Thyroid gland (tissue), 4 donors: ENCODE measurements at places on chromosomes 3 and 15. TPM values are rescaled to one million over a fixed set of nuclear protein-coding genes. Genes with fewer than 3 reads are reported as not detected.

ITIH1 gene
- not detected for total RNA-seq

DISP2 gene
- 5.9 TPM for total RNA-seq

CCDC80 gene
- 100 TPM for total RNA-seq

ADCY5 gene
- total RNA-seq = 2.7 TPM

SYNPR gene
- not detected for total RNA-seq

DUOXA2 gene
- 32.5 TPM for total RNA-seq

CPLX3 gene
- total RNA-seq = not detected

ACAP2 gene
- 61.7 TPM for total RNA-seq

CACNA2D2 gene
- total RNA-seq = 3.1 TPM

MAP6D1 gene
- not detected for total RNA-seq

- H3K4me1 ChIP-seq = peaks cover 23% of the 10 kb centered on the region
- DNase-seq = no peak
- no peaks in the 10 kb centered on the region for H3K27me3 ChIP-seq
These were observed 3.3 kb upstream of the IDH2 start for GRCh38 chr15:90105521-90105920.

DNA sequence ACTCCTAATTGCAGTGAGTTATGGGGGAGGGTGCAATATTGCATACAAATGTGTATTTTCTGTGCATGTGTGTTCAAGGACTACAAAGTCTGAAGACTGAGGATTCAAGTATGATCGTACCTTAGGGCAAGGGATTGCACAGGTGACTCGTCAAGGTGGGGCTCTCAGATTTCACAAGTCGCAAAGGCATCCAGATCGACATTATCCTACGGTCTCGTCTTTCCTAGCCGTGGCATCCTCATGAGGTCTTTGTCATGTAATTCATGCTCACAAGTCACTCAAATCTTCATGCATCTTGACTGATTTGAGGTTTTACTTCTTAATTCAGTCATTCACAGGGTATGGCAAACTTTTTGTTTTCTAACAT is 191.4 kb upstream of the HES1 start:
- H3K4me1 ChIP-seq = no peaks in the 10 kb centered on the region
- H3K36me3 ChIP-seq = no peaks in the 10 kb centered on the region
- DNase-seq = no peak
- H3K27ac ChIP-seq = no peak overlapping the region
- H3K4me3 ChIP-seq = no peak overlapping the region

- peaks cover 66% of the 10 kb centered on the region for H3K4me1 ChIP-seq
- DNase-seq = no peak
- H3K36me3 ChIP-seq = no peaks in the 10 kb centered on the region
- H3K4me3 ChIP-seq = no peak overlapping the region
- H3K27me3 ChIP-seq = no peaks in the 10 kb centered on the region
These were observed 10.3 kb downstream of the CTNNB1 start for GRCh38 chr3:41209646-41210045.

GRCh38 chr3:56616478-56617006 is 59.6 kb downstream of the CCDC66 start:
- H3K36me3 ChIP-seq = peaks cover 17% of the 10 kb centered on the region
- no peaks in the 10 kb centered on the region for H3K27me3 ChIP-seq

DNA sequence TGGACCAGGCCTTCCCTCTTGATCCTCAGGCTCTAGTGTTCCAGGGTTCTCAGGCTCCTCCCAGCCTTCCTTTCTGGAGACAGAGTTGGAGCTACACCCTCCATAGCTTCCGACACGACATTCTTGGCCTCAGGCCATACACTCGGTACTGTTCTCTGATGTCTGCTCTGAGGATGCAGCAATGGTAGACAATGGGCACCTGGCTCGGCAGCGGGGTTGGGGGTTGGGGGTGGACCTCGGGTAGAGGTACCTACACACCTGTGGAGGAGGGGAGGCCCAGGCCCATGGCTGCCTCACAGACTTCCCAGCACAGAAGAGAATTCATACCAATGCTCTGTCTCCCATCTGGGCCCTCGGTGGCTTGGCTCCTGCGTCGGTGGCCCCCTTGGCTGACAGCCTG is 21.4 kb downstream of the CCDC13 start:
- H3K4me3 ChIP-seq = no peak overlapping the region
- H3K4me1 ChIP-seq = peaks cover 64% of the 10 kb centered on the region
- H3K27ac ChIP-seq = peak overlapping the region; percentile 98
- H3K27me3 ChIP-seq = no peaks in the 10 kb centered on the region
- no peaks in the 10 kb centered on the region for H3K36me3 ChIP-seq
- peak; percentile 57 for DNase-seq

DNA sequence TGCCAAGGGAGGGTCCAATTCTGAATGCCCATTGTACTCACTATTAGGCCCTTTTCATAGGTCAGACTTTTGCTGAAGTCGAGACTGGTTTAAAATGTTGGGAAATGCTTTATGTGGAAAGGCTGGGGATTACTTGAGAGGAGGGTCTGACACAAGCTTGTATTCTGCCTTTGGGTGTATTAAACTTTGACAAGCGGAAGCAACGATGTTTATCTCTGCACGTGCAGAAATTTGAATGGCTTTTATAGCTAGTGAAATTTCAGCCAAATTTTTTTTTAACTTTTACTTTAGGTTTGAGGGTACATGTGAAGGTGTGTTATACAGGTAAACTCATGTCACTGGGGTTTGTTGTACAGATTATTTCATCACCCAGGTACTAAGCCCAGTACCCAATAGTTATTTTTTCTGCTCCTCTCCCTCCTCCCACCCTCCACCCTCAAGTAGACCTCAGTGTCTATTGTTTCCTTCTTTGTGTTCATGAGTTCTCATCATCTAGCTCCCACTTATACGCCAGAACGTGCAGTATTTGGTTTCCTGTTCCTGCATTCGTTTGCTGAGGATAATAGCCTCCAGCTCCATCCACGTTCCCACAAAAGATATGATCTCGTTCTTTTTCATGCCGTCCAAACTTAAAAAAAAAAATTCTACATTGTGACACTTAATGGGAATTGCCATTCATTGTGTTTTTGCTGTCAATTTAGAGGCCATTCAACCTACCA is 223.0 kb upstream of the BHLHE40 start:
- H3K27ac ChIP-seq = no peak overlapping the region
- peaks cover 63% of the 10 kb centered on the region for H3K4me1 ChIP-seq
- no peaks in the 10 kb centered on the region for H3K27me3 ChIP-seq
- H3K36me3 ChIP-seq = no peaks in the 10 kb centered on the region

GRCh38 chr3:54079314-54079713 is 43.0 kb upstream of the CACNA2D3 start:
- no peaks in the 10 kb centered on the region for H3K36me3 ChIP-seq
- no peak overlapping the region for H3K4me3 ChIP-seq
- H3K27me3 ChIP-seq = no peaks in the 10 kb centered on the region
- H3K4me1 ChIP-seq = no peaks in the 10 kb centered on the region
- H3K27ac ChIP-seq = no peak overlapping the region

DNA sequence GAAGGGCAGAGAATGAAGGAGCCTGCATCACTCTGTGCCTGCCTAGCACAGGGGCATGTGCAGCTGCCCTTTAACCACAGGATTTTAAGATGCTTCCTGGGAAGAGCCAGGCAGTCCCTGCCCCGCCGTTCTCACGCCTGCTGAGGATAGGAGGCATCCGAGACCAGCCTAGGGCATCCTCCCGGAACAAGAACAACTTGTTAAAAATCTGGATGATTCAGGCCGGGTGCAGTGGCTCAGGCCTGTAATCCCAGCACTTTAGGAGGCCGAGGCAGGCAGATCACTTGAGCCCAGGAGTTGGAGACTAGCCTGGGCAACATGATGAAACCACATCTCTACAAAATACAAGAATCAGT is 15.2 kb downstream of the NRROS start:
- H3K36me3 ChIP-seq = no peaks in the 10 kb centered on the region
- no peak for DNase-seq
- H3K27ac ChIP-seq = no peak overlapping the region
- peaks cover 9% of the 10 kb centered on the region for H3K4me1 ChIP-seq

- no peaks in the 10 kb centered on the region for H3K36me3 ChIP-seq
- no peaks in the 10 kb centered on the region for H3K27me3 ChIP-seq
- peaks cover 29% of the 10 kb centered on the region for H3K4me1 ChIP-seq
- DNase-seq = peak; percentile 59
- H3K4me3 ChIP-seq = no peak overlapping the region
- H3K27ac ChIP-seq = peak overlapping the region; percentile 48
These were observed 12.1 kb downstream of the B3GNT5 start for GRCh38 chr3:183265157-183265642.

GRCh38 chr15:69885173-69885955 is 212.4 kb downstream of the TLE3 start:
- H3K4me1 ChIP-seq = peaks cover 9% of the 10 kb centered on the region
- no peak overlapping the region for H3K27ac ChIP-seq
- no peaks in the 10 kb centered on the region for H3K27me3 ChIP-seq

GRCh38 chr3:13783476-13783875 is 96.4 kb downstream of the WNT7A start:
- no peak overlapping the region for H3K27ac ChIP-seq
- no peak for DNase-seq
- H3K36me3 ChIP-seq = no peaks in the 10 kb centered on the region
- no peaks in the 10 kb centered on the region for H3K27me3 ChIP-seq
- no peak overlapping the region for H3K4me3 ChIP-seq

DNA sequence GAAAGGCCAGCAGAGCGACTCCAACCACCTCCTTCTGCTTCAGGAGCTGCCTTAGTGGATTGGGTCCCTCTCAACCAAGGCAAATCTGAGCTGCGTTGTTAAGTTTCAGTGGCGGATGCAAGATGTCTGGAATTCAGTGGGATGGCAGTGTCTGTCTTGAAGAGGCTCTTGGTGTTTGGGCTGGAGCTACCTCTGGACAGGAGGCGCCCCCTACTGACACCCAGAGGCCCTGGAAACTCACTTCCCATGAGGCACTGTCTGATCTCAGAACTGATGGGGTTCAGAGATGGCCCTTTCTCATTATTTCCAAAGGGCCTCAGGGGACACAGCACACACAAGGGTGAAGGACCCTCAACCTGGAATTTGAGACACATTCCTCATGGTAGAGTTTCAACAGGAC is 6.0 kb upstream of the SLC28A1 start:
- peak; percentile 54 for DNase-seq
- no peaks in the 10 kb centered on the region for H3K36me3 ChIP-seq

DNA sequence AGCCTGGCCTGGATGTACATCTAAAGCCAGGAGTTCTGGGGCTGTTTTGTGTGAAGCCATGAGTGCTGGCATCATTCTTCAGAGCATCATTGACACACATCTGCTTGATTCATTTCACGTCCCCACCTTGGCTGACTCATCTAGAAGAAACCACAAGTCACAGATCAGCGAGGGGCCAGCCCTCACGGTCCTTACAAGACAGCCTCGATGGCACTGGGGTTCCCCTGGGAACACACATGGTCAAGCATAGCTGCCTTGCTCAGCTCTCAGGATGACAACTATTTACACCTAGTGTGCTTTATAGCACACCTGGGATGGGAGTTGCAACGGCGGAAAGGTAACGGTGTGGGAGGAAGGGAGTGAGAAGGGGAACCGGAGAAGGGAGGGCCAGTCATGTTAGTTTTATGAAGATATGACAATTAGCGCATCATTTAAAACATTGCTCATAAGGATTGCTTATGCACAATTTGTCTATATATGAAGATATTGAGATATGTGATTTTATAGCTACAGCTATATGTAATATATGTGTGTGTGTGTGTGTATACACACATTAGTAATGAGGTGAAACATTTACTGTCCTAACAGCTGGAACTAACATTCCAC is 227.1 kb downstream of the RPLP1 start:
- DNase-seq = no peak
- H3K27ac ChIP-seq = no peak overlapping the region
- no peaks in the 10 kb centered on the region for H3K36me3 ChIP-seq
- H3K27me3 ChIP-seq = no peaks in the 10 kb centered on the region
- no peak overlapping the region for H3K4me3 ChIP-seq

GRCh38 chr15:50353975-50354837 is 792 bp downstream of the GABPB1 start:
- peak overlapping the region; percentile 93 for H3K4me3 ChIP-seq
- peak overlapping the region; percentile 99 for H3K27ac ChIP-seq
- H3K27me3 ChIP-seq = no peaks in the 10 kb centered on the region
- DNase-seq = peak; percentile 59
- peaks cover 36% of the 10 kb centered on the region for H3K4me1 ChIP-seq

DNA sequence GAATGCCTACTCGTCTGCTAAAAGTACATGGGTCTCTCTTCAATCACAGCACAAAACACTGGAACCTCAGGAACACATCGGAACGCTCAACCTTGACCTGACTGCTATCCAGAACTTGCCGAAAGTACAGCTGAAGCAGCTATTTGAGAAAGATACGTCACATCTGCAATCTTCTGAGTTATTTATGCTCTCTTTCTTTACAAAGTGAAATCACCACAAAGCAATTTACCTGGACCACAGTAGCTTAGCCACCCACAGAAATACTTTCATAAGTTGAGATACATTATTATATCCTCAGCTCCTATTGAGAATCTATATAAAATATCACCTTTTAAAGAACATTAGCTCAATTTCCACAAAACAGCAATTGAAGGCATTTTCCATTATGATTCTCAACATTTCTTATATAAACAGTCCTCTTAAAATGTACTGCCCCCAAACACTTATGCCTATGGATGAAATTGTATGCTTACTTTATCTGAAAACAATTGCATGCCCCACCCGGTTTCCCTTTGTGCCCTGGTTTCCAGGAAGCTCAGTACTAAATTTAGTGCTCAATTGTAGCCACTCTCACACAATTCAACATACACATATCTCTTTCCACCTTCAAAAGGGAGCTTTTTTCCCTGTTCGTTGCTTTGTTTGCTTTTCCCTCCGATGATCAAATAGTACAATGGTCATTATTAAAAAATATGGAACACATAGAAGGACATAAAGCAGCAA is 31.8 kb downstream of the HEG1 start:
- H3K4me3 ChIP-seq = no peak overlapping the region
- peak overlapping the region; percentile 80 for H3K27ac ChIP-seq
- no peaks in the 10 kb centered on the region for H3K27me3 ChIP-seq
- no peak for DNase-seq

DNA sequence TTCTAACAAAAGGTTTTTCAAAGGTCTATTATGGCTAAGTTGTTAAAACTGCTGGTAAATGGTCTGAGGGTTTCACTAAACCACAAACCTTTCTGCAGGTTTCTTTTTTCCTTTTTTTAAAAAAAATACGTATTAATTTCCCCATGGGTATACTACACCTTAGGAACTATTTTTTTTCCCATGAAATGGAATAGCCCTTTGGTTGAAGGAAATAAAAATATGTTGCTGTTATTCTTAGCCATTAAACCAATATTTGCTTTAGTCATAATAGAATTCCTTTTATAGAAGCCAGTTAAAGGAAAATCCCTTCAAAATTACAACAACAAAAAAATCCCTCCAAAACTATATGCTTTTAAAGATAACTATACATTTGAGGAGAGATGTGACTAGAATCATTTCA is 1303.3 kb downstream of the ROBO2 start:
- H3K27ac ChIP-seq = no peak overlapping the region
- no peaks in the 10 kb centered on the region for H3K36me3 ChIP-seq
- H3K4me1 ChIP-seq = peaks cover 1% of the 10 kb centered on the region
- no peak for DNase-seq
